ENCODE measurements at places on chromosomes 3 and 15. TPM values are rescaled to one million over a fixed set of nuclear protein-coding genes. Genes with fewer than 3 reads are reported as not detected.

- no peak for DNase-seq
Observed at GRCh38 chr3:177119829-177120228, 77.5 kb downstream of the TBL1XR1 start.

- DNase-seq = peak; percentile 23
Observed at GRCh38 chr3:55169608-55170072, 241.8 kb upstream of the LRTM1 start.

The PEAK1 gene
- 99.7 TPM for total RNA-seq

- no peak for DNase-seq
Observed at GRCh38 chr3:101849714-101850245, 466 bp downstream of the NFKBIZ start.

GRCh38 chr3:128385080-128385832 lies 81.4 kb downstream of the DNAJB8 start:
- no peak for DNase-seq

DNA sequence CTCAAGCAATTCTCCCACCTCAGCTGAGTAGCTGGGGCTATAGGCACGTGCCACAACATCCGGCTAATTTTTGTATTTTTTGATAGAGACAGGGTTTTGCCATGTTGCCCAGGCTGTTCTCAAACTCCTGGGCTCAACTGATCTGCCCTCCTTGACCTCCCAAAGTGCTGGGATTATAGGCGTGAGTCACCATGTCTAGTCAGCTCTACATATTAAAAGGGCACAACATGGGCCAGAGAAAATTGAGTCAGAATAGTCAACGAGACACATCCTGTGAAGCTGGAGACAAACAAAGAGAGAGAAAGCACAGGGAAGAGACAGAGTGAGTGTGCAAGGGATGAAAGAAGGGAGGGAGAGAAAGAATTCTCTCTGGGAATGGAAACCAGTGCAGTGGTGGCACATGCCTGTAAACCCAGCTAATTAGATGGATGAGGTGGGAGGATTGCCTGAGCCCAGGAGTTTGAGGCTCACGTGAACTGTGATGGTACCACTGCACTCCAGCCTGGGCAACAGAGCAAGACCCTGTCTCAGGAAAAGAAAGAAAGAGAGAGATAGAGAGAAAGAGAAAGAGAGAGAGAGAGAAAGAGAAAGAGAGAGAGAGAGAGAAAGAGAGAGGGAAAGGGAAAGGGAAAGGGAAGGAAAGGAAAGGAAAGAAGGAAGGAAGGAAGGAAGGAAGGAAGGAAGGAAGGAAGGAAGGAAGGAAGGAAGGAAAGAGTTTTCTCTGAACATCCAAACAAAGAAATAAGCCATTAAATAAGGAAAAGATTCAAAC lies 107.2 kb upstream of the SLC25A36 start:
- DNase-seq = no peak

DNA sequence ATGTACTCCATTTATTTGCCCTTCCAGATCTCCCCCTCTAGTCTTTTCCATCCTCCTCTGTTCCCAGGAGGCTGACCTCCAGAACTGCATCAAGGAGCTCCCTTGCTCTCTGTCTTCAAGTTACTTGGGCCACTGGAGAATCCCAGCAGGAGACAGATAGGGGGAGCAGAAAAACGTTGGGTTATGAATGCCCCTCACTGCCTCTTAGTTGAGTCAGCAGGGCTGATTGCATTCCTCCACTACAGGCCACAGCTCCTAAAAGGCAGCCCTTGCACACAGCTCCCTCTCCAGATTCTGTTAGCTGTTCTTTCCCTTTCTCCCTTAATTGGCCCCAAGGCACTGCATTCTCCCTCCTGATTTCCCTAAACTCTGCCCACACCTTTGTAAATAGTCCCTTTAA lies 12.4 kb upstream of the CEP152 start:
- DNase-seq = no peak

- no peak for DNase-seq
Observed at GRCh38 chr15:100140527-100141308, 201.1 kb downstream of the ADAMTS17 start.

DNA sequence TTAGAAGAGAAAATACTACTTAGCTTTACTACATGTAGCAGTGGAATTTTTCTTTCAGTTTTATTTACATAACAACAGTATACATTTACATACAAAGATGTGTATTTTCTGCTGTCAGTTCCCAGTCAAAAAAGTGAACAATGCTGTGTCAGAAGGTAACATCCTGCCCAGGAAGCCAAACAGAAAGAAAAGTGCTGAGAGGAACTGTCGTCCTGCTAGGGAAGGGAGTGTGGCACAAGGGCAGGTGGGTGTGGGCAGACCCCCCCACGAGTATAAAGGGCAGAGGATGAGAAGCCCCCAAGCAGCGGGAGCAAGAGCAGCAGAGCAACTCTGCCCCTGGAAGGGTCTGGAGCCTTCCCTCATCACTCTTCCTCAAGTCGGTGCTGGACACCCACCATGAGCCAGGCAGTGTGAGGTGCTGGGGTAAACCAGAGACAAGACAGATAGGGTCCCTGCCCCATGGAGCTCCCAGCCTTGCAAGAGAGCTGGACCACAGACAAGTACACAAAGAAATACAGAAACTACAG lies 39.7 kb downstream of the TBC1D2B start:
- no peak for DNase-seq

The FAM98B gene
- 35.4 TPM for total RNA-seq

The REC114 gene
- total RNA-seq = not detected

- DNase-seq = no peak
Observed at GRCh38 chr3:188309437-188310269, 155.7 kb downstream of the LPP start.

DNA sequence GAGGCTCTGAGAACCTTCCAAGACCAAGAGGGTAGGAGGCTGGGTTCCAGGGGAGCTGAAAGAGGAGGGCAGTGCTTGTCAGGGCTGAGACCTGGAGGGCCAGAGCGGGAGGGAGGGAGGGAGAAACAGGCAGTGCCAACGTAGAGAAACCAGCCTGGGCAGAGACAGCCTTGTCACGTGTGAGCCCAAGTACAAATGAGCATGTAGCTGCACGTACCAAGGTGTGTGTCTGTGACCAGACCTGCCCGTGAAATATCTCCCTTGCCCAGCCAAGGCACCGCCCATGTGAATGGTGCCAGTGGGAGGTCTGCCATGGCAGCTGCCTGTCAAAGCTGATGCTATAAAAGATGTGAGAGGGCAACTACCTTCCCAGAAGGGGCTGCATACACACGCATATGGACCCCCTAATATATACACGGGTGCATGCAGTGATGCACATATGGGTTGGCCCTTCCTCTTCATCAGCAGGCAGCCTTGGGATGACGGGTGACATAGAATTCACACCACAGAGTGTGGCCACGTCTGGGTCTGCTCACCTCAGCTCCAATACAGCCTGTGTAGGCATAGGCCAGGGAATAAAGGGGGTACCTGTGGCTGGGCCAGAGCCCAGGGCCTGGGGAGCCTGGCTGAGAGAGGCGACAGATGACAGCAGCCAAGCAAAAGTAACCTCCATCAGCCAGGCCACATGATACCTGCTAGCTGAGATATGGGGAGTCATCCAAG lies 7.8 kb upstream of the CTDSPL start:
- DNase-seq = no peak

The GABRR3 gene
- total RNA-seq = not detected

DNA sequence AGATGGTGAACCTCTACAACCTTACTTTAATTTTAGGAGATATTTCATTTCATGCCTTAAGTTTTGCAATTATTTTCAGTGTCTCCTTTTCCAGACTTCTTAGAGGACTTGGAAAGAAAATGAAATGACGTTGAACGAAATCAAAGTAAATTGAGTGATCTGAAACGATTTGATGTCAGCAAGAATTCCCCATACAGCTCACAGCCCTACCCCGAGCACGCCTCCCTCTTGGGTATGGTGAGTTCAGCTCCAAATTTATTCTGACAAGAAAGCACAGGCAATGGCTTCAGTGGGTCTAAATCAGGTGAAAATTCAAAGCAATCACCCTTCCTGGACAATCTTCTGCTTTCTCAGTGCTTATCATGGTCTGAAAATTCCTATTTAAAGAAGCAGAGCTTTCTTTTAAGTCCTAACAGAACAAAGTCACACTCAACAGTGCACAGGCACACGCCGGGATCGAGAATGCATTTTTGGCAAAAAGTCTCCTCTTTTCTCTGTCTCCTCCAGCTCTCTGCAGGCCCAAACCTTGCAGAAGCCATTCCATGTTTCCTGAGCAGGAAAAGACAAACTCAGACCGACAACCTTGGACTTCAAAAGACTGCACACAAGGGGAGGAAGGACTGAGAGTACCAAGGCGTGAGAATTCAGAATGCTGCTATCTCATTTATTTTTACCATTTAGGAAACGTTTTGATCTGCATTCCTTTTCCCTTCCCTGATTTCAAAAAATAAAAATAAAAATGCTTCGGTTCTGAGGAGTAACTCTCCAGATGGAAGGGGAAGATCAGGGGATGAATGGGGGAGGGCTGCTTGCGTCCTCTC lies 72.0 kb downstream of the CCNL1 start:
- no peak for DNase-seq

The CAMKV gene
- total RNA-seq = 0.89 TPM

DNA sequence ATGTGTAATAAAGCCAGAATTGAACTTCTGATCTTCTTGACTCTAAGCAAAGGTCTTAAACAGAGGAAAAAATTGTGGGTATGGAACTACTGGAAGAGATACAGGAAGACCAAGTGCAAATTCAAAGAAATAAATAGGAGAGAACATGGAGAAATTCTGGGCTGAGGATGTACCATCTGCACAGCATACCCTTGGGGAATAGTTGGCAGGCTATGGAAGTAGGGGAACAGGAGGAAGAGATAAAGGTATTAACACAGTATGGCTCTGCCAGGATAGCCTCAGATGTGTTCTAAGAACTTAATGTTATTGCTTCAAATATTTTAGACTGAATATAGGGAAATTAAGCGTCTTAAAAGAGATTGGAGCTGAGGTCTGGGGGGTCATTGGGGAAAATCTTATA lies 485.4 kb downstream of the CNTN3 start:
- DNase-seq = no peak
